ENCODE measurements at places on chromosomes 4 and X.

DNA sequence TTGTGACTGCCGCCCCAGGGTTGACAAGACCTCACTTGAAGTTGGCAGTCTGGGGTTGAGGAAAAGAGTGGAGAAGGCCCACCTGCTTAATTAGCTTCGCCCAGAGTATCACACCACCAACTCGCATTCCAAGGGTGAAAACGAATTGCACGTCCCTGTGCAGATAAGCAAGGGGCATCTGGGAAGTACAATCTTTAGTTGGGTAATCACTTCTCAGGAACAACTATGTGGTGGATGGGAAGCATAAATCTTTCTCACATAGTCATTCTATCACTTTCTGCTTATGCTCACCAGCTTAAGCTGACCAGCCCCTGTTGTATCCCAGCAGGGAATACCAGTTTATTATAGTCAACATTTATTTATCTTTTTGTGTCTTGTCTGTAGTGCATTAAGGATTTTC is 14.3 kb downstream of the SPCS3 start:
- DNase-seq: no peak

- DNase-seq: no peak
Measured at GRCh38 chr4:137307806-137308205, 224.5 kb downstream of the PCDH18 start.

DNA sequence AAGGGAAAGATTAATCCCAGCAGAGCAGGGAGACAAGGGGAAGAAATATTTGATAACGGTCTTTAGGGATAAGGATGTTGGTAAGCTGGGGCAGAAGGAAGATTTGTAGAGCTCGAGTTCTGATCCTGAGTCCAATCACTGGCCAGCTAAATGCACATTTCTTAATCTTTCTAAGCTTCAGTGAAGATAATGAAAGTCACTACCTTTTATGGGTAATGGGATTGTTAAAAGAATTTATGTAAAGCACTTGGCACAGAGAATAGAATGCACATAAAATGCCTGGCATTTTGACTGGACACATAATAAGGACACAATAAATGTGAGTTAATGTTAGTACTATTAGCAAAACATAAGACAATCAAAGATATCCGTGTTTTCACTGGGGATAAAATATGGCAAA is 43.3 kb downstream of the NCAPG start:
- DNase-seq: no peak

- DNase-seq: no peak
Measured at GRCh38 chrX:20320461-20321159, 53.9 kb upstream of the RPS6KA3 start.

DNA sequence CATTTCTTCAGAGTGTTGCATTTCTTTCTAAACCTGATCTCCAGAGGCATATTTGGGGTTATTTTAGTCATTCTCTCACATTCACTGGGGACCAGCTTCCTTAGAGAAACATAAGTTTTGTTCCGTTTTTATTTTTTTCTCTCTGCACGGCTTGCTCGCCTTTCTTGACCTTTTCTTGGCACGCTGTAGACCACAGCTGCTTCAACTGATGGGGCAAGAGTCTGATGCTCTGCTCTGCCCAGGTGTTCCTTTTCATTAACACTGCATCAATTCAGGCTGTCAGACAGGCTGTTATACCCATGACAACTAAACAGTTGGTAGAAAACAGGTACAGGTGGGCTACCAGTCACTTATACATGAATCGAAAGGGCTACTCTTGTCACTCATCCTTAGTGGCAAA is 682.2 kb upstream of the DIAPH2 start:
- DNase-seq: no peak

- no peak for DNase-seq
Measured at GRCh38 chr4:14783011-14783877, 219.0 kb upstream of the CPEB2 start.

GRCh38 chrX:44585866-44586265 is 43.2 kb upstream of the FUNDC1 start:
- no peak for DNase-seq

DNA sequence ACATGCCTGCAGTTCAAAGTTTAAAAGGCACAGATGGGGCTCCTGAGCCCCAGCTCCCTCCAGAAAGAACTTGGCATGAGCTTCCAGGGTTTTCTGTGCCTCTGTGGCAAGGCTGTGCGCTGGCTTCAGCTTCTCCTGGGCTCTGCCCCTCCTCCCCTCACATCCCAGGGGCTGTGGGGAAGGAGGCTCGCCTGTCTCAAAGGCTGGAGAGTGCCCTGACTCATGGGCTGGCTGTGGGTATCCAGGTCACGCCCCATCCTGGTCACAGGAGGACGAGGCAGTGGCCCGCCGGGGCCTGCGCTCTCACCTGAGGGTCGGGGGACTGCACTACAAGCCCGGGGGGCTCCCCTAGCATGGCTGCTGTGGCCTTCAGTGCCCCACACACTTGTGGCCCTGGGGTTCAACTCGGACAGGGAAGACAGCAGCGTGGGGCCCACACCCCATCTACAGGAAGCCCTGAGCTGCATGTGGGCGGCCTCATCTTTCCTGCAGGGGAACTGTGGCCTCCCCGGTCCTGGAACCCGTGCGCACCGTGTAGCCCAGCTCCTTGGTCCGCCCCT is 17.9 kb downstream of the LRPAP1 start:
- DNase-seq: no peak

- DNase-seq: no peak
Measured at GRCh38 chrX:76147106-76147505, 25.8 kb upstream of the PBDC1 start.

- no peak for DNase-seq
Measured at GRCh38 chr4:77196866-77197265, 39.9 kb downstream of the CCNG2 start.

- DNase-seq: no peak
Measured at GRCh38 chr4:110452546-110452945, 23.4 kb upstream of the ENPEP start.

- DNase-seq: no peak
Measured at GRCh38 chr4:138330531-138330930, 88.4 kb upstream of the SLC7A11 start.

DNA sequence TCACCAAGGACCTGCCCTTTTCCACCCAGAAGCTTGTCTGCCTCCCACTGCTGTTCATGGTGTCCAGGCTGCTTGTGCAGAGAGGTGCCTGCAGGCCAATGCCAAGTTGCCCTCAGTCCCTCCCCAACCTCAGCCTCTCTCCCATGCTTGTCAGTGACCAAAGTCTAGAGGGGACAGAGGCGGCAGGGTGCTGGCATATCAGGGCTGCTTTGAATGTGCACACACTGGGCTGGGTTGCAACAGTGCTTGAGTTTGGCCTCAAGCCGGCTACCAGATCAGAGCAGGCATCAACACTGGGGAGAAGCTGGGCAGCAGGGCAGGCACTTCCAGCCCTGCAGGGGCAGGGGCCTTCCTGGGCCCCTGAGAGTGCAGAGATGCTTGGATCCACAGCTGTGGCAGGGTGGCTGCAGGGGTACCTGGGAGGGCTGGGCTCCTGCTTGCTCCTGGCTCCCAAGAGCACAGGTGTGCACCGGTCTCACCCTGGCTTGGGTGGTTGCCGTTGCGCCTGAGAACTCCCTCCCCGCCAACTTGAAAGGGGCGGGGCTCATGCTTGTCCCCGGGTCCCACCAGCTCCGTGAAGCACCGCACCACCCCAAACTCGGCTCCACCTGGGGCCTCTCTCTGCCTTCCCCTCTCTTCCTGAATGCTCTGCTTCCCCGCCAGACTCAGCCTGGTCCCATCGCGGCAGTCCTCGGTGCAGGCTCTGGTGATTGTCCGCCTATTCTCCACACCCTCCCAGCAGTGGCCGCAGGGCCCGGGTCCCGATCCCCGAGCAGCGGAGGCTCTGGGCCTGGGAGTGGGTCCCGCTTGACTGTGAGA is 1681.9 kb upstream of the ADGRL3 start:
- no peak for DNase-seq

DNA sequence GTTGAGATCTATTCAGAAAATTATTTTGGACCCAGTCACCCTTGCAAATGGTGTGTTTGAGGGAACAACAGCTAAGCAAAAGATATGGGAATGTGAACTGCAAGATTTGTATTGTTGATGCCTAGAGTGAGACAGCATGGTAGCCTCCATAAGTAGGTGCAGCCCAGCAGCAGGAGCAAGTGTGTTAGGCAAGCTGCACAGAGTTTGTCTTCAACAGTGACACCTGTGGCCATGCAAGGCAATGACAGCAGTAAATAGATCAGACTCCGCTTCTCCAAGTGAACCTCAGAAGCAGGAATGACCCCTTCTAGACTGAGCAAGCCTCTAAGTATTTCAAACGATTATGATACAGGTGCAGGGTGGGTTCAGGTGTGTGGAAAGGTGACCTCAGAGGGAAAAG is 133.4 kb upstream of the MSX1 start:
- no peak for DNase-seq

DNA sequence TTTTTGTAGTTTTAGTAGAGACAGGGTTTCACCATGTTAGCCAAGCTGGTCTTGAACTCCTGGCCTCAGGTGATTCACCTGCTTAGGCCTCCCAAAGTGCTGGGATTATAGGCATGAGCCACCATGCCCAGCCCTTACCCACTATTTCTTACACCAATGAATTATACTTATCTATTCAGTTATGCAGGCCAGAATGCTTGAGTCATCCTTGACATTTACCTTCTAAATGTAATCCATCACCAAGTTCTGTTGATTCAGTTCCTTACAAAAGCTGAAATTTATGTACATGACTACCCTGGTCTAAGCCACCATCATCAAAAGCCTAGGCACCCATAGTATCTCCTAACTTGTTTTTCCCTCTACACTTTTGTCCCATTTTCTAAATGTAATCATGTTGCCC is 585.7 kb downstream of the IL15 start:
- no peak for DNase-seq

- no peak for DNase-seq
Measured at GRCh38 chr4:96913441-96914080, 1073.7 kb downstream of the PDHA2 start.

- no peak for DNase-seq
Measured at GRCh38 chr4:104976262-104976661, 170.4 kb upstream of the TET2 start.

DNA sequence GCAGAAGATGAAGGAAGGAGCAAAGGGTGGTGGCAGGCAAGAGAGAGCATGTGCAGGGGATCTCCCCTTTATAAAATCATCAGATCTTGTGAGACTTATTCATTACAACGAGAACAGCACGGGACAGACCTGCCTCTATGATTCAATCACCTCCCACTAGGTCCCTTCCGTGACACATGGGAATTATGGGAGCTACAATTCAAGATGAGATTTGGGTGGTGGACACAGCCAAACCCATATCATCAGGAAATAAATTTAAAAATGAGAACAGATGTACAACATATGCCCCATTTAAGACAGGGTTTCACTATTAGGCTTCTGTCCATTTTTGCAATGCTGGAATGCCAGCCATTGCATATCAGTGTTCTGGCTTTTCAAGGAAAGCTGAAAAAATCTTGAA is 346.7 kb upstream of the SLIT2 start:
- no peak for DNase-seq

- no peak for DNase-seq
Measured at GRCh38 chrX:8075636-8076035, 95.4 kb downstream of the VCX2 start.

DNA sequence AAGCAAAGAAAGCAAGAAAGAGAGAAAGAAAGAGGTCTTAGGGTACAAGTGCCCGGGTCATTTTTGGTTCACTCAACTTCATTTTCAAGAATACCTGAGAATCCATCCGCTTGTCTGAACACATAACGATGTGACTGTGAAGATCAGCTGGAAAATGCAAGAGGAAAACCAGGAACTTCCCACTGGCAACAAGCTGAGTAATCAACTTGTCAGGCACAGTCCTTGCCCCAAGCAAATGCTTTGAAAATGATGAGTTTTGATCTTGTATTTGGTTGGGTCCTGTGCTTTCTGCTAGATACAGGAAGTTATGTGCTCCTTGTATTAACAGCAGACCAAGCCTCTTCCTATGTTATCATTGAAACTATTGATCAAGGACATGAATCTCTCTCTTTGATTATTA is 239.1 kb downstream of the ASMT start:
- DNase-seq: no peak

GRCh38 chr4:185885604-185886003 is 73.6 kb upstream of the SORBS2 start:
- DNase-seq: no peak

- no peak for DNase-seq
Measured at GRCh38 chrX:138034136-138034535, 468.2 kb downstream of the ZIC3 start.

- DNase-seq: no peak
Measured at GRCh38 chr4:16505267-16505666, 279.0 kb upstream of the TAPT1 start.

- DNase-seq: no peak
Measured at GRCh38 chr4:80831383-80832361, 198.8 kb upstream of the BMP3 start.

DNA sequence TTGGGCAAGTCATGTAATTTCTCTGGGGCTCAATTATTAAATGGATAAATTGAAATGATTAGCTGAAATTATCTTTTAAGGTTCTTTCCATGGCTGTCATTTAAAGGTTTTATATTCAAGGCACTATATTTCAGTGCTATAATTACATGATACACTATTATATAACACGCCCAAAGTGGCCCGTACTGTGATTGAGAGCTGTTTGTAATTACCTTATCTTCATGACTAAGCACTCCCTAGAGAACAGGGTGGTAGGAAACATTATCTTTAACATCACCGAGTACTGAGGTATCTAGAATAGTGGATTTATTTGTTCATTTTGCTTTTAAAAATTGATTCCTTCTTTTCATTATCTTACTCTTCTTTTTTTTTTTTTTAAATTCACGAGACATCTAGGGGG is 79.0 kb downstream of the DIAPH2 start:
- no peak for DNase-seq

GRCh38 chr4:113505044-113505443 is 256.5 kb downstream of the CAMK2D start:
- DNase-seq: no peak

GRCh38 chr4:148116264-148116663 is 325.9 kb downstream of the NR3C2 start:
- no peak for DNase-seq

- DNase-seq: no peak
Measured at GRCh38 chr4:6452897-6453687, 19.3 kb downstream of the PPP2R2C start.

GRCh38 chr4:57378766-57379165 is 268.6 kb upstream of the IGFBP7 start:
- DNase-seq: no peak

GRCh38 chr4:14180983-14181601 is 553.6 kb upstream of the BOD1L1 start:
- peak; percentile 37 for DNase-seq
